Brain pericyte (primary cell): ENCODE measurements at places on chromosomes 6 and 20.

GRCh38 chr6:32588156-32588555 is 1.5 kb downstream of the HLA-DRB1 start:
- DNase-seq: no peak

DNA sequence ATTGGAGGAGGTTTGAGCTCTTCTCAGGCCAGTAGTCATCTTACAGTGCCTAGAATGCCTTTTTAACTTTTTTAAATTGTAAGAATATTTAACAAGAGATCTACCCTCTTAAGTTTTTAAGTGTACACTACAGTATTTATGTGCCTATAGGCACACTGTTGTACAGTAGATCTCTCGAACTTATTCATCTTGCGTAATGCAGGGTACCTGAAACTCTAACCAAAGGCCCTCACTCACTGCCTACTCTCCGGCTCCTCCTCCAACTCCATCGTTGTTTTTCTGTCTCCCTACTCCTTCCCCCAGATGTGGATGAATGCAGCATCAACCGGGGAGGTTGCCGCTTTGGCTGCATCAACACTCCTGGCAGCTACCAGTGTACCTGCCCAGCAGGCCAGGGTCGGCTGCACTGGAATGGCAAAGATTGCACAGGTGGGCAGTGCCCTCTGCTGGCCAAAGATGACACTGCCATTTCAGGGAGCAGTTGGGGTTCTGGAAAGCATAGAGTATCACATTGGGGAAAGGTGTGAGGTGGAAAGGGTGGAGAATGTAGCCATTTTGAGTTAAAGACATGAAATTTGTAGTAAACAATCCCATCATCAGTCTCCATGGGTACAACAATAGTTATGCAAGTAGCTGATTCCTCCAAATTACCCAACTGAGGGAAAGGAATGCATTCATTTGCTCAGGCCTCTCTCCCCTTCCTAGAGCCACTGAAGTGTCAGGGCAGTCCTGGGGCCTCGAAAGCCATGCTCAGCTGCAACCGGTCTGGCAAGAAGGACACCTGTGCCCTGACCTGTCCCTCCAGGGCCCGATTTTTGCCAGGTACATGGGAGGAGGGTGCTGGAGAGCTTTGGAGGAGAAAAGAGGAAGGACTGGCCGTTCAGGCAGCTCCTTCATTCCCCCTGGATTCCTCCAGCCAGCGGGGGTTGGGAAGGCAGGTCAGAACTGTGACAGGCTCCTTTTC is 18.4 kb upstream of the ZNF76 start:
- no peak for DNase-seq

DNA sequence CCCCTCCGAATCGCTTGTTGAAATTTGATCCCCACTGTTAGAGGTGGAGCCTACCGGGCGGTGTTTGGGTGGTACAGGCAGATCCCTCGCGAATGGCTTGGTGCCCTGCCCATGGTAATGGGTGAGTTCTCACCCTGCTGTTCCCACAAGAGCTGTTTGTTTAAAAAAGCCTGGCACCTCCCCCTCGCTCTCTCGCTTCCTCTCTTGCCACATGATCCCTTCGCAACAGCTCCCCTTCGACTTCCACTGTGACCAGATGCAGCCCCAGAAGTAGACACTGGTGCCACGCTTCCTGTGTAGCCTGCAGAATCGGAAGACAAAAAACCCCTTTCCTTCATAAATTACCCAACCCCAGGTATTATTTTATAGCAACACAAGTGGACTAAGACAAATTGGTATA is 292.2 kb upstream of the QKI start:
- DNase-seq: no peak

DNA sequence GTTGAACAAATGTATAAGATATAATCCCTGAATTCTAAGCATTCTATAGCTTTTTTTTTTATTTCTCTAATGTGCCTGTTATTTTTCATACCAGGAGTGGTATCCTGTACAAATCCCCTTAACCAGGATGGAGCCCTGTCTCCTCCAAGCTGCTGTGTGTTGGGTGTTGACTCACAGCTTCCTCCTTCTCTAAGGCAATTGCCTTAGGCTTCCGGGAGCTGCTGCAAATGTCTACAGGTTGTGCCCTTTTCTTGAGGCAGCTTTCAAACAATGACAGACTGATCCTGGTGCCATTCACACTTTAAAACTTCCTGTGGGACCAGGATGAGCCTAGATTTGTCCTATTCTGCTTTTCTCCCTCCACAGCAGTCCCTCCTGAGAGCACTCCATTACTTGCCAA is 173.2 kb downstream of the BTBD3 start:
- no peak for DNase-seq

DNA sequence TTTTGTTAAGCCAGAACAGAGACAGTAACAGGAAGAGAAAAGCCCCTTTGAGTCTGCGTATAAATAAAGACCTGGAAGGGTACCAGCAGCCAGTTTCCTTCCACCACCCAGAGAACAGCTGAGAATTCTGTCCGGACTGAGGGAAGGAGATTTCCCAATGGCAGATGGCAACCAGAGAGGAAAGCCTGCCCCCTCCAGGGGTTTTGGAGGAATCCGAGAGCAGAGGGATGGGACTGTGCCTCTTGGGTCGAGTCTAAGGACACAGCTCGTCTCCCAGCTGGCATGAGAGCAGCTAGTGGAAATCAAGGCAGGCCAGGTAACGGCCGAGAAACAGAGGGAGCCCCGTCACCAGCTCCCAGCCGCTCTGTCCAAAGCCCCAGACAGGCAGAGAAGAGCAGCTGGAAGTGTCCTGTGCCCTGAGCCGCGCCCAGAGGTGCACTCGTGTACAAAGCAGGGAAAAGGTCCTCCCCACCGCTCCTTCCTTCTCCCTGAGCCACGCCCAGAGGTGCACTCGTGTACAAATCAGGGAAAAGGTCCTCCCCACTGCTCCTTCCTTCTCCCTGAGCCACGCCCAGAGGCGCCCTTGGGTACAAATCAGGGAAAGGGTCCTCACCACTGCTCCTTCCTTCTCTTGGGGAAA is 134.0 kb upstream of the SNX9 start:
- DNase-seq: no peak

- no peak for DNase-seq
These were observed 129.5 kb downstream of the MMUT start for GRCh38 chr6:49333345-49334125.

GRCh38 chr6:49856282-49856681 is 10.1 kb downstream of the CRISP1 start:
- no peak for DNase-seq

DNA sequence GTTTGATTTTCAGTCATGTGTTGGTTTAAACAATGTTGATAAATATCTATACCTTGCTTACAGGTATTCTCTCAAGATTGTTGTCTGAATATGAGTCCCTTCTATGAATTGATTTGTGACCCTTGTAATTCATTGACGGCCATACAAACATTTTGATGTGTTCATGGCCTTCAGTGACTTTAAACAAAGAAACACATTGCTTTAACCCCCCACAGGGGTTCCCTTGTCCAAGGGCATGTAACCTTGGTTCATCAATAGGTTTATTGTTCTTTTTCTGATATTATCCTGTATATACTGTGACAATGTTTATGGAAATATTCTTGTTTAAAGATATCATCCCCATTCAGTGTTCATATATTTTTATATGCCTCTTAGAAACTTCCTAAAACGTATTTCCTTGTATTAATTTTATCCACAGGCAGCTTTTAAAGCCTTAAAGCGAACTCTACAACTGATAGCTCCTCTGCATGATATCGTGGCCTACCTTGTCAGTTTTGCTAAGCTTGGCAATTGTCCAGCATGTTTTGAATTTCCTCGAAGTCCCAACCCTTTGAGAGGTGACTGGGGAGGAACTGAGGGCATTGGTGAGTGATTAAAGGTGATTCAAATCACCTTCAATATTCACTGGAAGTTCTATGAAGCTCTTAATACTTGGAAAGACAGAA is 87.0 kb downstream of the CD164 start:
- no peak for DNase-seq

DNA sequence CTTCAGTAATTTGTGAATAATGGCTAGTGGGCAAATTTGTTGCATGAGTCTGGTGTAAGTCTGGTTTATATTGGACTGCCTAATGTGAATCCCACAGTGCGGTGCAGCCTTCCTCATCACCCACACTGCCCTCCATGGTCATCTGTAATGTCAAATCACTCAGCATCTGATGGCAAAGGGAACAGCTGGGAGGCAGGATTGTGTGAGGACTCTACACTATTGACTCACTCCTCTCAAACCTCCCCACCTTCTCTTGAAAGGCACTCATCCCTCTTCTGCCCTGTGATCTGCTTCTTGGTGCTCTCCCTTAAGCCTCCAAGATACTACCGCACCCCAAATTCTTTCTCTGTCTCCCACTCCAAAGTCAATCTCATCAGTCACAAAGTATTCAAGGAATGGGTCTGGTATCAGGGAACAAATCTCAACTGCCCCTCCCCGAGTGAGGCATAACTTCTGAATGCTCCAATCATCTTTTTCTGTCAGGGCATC is 146.0 kb upstream of the BEND6 start:
- DNase-seq: no peak
